EH (cell line): ENCODE measurements at places on chromosomes 13 and 19.

- DNase-seq = no peak
Measured at GRCh38 chr13:49627831-49628652, at the start of gene ARL11. ARL11 (plus strand) TSS chr13:49628507; CDS start chr13:49630448, 1,941 bp downstream.

DNA sequence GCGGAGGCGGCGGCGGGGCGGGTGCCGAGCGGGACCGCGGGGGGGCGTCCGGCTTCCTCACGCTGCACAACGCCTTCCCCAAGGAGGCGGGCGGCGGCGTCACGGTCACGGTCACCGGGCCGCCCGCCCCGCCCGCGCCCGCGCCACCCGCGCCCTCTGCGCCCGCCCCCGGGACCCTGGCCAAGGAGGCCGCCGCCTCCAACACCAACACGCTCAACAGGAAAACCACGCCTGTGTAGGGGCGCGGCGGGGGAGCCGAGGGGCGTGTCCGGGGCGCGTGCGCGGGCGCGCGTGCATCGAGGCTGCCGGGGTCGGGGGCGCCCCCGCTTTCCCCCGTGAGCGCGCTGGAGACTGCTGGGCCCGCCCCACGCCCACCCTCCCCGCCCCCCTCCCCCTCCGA lies 8.8 kb upstream of the CACNG6 start:
- peak; percentile 27 for DNase-seq

- peak; percentile 19 for DNase-seq
Measured at GRCh38 chr13:101453784-101454201, 1.3 kb downstream of the ITGBL1 start.

DNA sequence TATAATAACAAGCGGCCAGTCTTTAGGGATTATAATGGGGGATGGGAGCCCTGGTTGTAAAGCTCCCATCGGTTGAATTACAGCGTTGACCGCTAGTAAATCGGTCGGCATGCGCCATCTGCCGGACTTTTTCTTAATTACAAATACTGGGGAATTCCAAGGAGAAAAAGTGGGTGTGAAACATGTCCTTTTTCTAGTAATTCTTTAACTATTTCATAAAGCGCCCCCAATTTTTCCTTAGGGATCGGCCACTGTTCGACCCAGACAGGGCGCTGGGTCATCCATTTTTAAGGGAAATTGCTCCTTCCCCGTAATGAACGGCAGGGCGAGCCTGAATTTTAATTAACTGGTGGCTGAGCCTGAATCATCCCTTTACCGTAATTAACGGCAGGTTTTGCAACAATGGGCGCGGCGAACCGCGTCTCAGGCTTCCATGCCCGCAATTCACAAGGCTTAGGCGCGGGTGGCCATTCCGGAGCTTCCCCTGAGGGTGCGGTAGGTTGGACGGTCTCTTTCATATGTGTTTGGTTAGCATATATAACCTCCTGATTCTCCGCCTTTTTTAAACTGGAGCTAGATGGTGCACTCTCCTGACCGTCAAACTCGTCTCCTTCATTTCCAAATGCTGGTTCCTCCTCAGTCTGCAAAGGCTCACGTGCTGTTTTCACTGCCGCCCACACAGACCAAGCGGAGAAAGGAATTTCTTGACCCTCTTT lies 30.2 kb upstream of the EVI5L start:
- DNase-seq = peak; percentile 80

- DNase-seq = peak; percentile 56
Measured at GRCh38 chr19:15115080-15115479, 7.9 kb downstream of the SYDE1 start.

GRCh38 chr19:41225238-41226052 lies 6.4 kb downstream of the AXL start:
- DNase-seq = peak; percentile 100

GRCh38 chr13:51840917-51841316 lies 4.1 kb downstream of the TMEM272 start:
- no peak for DNase-seq

GRCh38 chr13:104996022-104996421 lies 1539.4 kb downstream of the EFNB2 start:
- DNase-seq = no peak

GRCh38 chr13:102847272-102848234 lies 1.7 kb downstream of the ERCC5 start:
- peak; percentile 49 for DNase-seq

- no peak for DNase-seq
Measured at GRCh38 chr13:112141643-112142400, 74.9 kb downstream of the SOX1 start.

DNA sequence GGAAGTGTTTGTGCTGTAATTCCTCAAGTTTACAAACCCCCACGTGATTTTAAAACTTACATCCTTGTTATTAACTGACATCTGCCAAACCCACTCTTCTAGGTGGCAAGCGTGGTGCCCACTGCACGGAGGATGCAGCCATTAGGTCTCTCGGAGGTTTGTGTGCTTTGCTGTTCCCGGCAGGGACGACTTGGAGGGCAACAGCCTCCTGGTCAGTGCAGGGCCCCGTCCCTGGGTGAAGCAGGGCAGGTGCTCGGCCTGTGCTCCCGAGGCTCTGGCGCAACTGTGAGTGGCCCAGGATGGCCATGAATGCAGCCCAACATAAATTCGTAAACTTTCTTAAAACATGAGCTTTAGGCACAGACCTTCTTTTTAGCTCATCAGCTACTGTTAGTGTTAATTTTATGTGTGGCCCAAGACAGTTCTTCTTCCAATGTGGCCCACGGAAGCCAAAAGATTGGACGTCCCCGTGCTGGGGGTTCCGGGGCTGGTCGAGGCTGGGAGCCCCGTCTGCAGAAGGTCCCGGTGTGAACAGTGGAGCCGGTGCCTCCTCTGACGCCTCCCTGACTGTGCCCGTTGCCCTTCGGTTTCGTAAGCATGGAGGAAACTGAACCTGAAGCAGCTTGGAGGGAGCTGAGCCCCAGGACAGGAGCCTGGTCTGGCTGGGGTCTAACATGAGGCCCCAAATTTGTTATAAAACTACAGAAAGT lies 11.9 kb downstream of the GAS6 start:
- DNase-seq = no peak

DNA sequence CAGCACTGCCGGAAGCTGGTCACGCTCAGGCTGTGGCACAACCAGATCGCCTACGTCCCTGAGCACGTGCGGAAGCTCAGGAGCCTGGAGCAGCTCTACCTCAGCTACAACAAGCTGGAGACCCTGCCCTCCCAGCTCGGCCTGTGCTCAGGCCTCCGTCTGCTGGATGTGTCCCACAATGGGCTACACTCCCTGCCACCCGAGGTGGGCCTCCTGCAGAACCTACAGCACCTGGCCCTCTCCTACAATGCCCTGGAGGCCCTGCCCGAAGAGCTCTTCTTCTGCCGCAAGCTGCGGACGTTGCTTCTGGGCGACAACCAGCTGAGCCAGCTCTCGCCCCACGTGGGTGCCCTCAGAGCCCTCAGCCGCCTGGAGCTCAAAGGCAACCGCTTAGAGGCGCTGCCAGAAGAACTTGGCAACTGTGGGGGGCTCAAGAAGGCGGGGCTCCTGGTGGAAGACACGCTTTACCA lies 3.2 kb upstream of the MAP2K7 start:
- no peak for DNase-seq

DNA sequence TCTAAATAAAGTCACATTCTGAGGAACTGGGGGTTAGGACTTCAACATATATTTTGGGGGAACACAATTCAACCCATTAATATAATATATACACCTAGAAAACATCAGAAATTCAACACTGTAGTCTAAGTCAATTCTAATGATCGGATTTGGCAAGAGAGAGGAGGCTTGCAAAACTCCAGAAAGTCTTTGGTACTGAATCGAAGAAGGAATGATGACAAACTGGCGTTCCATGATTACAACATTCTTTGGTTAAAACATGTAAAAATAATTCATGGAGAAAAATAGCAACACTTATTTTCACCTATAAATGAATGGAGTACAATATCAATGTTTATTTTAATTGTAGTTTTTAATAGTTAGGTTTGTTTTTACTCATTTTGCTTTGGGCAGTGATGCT lies 62.4 kb downstream of the MBNL2 start:
- no peak for DNase-seq

GRCh38 chr13:74045583-74045982 lies 88.6 kb downstream of the KLF12 start:
- DNase-seq = no peak

DNA sequence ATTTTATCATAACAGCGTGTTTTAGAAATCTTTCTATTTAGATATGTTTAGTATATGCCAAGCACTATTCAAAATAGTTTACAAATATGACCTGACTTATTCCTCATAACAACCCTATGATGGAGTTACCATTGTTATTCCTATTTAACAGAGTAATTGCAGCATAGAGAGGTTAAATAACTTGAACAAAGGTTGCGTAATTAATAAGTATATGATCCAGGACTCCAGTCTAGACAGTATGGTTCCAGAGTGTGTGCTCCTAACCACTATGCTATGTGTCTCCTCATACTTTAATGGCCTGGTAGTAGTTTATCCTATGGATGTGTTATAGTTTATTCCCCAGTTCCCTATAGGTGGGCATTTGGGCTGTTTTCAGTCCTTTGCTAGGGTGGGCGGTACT lies 145.3 kb downstream of the PAN3 start:
- DNase-seq = no peak

- DNase-seq = no peak
Measured at GRCh38 chr13:25686831-25687470, 315.2 kb downstream of the ATP8A2 start.

DNA sequence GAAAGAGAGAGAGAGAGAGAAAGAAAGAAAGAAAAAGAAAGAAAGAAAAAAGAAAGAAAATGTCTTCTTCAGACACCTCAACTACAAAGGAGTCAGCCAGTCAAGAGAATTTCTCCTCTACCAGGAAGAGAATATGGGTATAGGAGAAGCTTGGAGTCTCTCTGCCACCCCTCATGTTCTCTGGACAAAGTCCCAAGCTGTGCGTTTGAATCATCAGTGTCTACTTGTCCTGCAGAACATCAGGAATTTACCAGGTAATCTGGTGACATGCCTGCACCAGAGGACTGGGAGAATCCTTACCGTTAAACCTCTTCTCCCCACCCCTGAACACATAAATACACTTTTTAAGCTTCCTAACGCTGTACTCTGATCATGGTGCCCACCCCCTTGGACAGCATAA lies 119.5 kb downstream of the TM9SF2 start:
- no peak for DNase-seq
